Lower lobe of right lung (tissue), 2 donors: ENCODE measurements at places on chromosomes 1 and 21. TPM values are rescaled to one million over a fixed set of nuclear protein-coding genes. Genes with fewer than 3 reads are reported as not detected.

DNA sequence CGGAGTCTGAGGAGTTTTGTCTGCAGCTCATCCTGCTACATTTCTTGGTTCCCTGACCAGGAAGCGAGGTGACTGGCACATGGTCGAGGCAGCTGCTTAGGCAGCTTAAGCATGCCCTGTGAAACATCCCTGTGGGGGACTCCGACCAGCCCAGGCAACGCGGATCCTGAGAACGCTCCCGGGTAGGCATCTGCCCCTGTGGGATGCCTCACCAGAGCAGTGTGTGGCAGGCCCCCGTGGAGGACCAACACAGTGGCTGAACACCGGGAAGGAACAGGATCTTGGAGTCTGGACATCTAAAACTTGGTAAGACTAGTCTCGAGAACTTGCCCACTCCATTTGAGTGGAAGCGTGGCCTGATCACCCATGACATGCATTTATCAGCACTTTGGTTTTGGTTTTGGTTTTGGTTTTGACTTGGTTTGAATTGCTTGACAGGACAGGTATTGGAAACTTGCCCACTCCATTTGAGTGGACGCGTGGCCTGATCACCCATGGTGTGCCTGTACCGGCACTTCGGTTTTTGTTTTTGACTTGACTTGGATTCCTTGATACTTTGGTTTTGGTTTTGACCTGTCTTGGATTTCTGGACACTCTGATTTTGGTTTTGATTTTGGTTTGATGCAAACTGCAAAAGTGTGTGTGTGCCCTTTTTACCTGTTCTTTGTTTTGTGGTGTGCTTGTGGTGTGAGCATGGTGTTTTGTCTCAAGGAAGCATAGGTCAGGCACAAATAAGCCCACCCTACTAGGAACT, 12.2 kb upstream of the NEK2 start:
- H3K4me3 ChIP-seq, result no peak overlapping the region
- H3K27ac ChIP-seq, result no peak overlapping the region
- H3K4me1 ChIP-seq, result no peaks in the 10 kb centered on the region
- no peaks in the 10 kb centered on the region for H3K27me3 ChIP-seq
- H3K36me3 ChIP-seq, result no peaks in the 10 kb centered on the region

GRCh38 chr1:193680247-193680923, 494.0 kb upstream of the B3GALT2 start:
- no peaks in the 10 kb centered on the region for H3K27me3 ChIP-seq
- H3K4me3 ChIP-seq, result no peak overlapping the region
- H3K27ac ChIP-seq, result no peak overlapping the region

- H3K36me3 ChIP-seq, result peaks cover 65% of the 10 kb centered on the region
- no peak overlapping the region for H3K27ac ChIP-seq
- peaks cover 9% of the 10 kb centered on the region for H3K4me1 ChIP-seq
- no peak for DNase-seq
These were observed 19.3 kb upstream of the DNAJC28 start for GRCh38 chr21:33510826-33511225.

GRCh38 chr21:38228115-38228514, 28.7 kb upstream of the KCNJ15 start:
- H3K4me3 ChIP-seq, result no peak overlapping the region
- H3K27me3 ChIP-seq, result no peaks in the 10 kb centered on the region
- DNase-seq, result no peak
- H3K36me3 ChIP-seq, result no peaks in the 10 kb centered on the region
- H3K27ac ChIP-seq, result no peak overlapping the region

DNA sequence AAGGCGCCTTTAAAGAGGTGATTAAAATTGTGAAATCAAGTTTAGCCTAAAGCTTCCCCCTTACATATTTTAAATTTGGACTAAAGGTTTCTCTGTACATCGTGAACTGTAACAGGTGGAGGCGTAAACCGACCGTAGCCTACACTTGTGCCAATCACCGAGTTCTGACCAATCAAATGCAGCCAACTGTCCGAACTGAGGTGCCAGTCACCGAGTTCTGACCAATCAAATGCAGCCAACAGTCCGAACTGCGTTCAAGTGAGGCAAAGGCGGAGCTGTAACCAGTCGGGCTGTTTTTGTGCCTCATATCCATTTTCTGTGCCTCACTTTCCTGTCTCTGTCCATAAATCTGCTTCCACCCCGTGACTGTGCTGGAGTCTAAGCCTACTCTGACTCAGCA, 7.4 kb downstream of the TFF1 start:
- DNase-seq, result no peak
- H3K27me3 ChIP-seq, result peaks cover 7% of the 10 kb centered on the region
- no peak overlapping the region for H3K27ac ChIP-seq
- H3K4me1 ChIP-seq, result no peaks in the 10 kb centered on the region
- no peak overlapping the region for H3K4me3 ChIP-seq

DNA sequence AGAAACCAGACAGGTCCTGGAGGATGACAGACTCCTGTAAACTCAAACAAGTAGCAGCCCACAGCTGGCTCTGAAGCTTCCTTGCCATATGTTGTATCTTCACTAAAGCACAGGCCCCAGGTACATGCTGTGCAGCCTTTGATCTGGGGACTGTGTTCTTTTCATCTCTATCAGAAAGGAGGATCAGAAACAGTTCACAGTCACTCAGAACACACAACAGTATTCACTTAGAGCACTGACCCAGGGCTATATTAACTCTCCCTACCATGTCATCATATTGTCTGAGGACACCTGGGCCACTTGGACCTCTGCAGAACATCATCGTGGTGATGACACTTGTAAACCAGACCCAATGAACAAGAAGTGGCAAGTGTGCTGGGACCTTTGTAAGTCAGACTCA, 222.0 kb downstream of the SETD4 start:
- H3K4me3 ChIP-seq, result no peak overlapping the region
- H3K36me3 ChIP-seq, result no peaks in the 10 kb centered on the region
- H3K27ac ChIP-seq, result no peak overlapping the region
- H3K4me1 ChIP-seq, result no peaks in the 10 kb centered on the region
- H3K27me3 ChIP-seq, result no peaks in the 10 kb centered on the region

DNA sequence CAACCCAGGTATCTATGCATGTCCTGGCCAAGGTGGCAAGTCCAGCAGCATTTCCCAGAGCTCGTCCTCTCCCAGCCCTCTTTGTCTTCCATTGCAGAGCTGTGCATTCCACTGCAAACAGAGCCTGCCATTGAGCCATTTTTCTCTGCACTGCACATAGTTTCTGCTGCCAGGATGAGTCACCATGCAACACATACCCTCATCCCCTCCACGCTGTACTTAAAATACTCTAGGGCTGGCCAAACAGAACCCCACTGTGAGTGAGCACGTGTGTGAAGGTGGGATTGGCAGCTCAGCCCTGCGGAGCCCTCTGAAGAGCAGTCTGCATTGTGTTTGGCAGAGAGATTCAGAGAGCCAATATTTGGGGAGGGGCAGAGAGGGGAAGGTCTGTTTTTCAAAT, 3.9 kb upstream of the ATP1B1 start:
- H3K4me1 ChIP-seq, result peaks cover 29% of the 10 kb centered on the region
- H3K4me3 ChIP-seq, result peak overlapping the region; percentile 32
- DNase-seq, result peak; percentile 53
- no peaks in the 10 kb centered on the region for H3K27me3 ChIP-seq
- no peaks in the 10 kb centered on the region for H3K36me3 ChIP-seq

- H3K27me3 ChIP-seq, result no peaks in the 10 kb centered on the region
- no peaks in the 10 kb centered on the region for H3K4me1 ChIP-seq
- no peak overlapping the region for H3K4me3 ChIP-seq
- DNase-seq, result no peak
- H3K36me3 ChIP-seq, result peaks cover 56% of the 10 kb centered on the region
These were observed 32.2 kb upstream of the SNX27 start for GRCh38 chr1:151579436-151580225.

Gene TRIM45
- total RNA-seq, result 2.1 TPM

Gene LIN28A
- total RNA-seq, result not detected

Gene ANKRD65
- 22.3 TPM for total RNA-seq

Gene AADACL4
- total RNA-seq, result not detected

Gene ARHGEF10L
- total RNA-seq, result 57.9 TPM

Gene LRRC42
- 16.5 TPM for total RNA-seq

Gene OXCT2
- 0.47 TPM for total RNA-seq
